HFF-Myc (cell line): ENCODE measurements at places on chromosomes 3 and 15.

GRCh38 chr3:39843440-39843839 is 34.0 kb downstream of the MYRIP start:
- DNase-seq = no peak

- DNase-seq = no peak
Measured at GRCh38 chr3:122247087-122247824, 63.8 kb downstream of the CASR start.

DNA sequence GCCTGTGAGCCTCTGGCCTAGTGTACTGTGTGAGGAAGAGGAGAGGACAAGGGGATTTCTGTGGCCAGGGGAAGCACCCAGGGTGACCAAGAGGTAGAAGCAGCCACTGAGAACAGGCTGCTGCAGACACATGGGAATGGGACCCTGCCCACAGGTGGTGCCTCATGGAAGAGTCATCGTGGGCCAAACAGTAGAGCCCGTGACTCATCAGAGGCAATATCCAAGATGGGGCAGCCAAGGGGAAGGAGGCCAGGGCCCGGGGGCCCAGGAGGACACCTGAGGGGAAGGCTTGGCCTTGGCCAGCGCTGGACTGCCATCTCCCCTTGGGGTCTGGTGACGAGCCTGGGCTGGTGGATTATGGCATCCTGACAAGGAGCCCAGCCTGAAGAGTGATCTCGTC is 275.0 kb upstream of the LYSMD4 start:
- no peak for DNase-seq

DNA sequence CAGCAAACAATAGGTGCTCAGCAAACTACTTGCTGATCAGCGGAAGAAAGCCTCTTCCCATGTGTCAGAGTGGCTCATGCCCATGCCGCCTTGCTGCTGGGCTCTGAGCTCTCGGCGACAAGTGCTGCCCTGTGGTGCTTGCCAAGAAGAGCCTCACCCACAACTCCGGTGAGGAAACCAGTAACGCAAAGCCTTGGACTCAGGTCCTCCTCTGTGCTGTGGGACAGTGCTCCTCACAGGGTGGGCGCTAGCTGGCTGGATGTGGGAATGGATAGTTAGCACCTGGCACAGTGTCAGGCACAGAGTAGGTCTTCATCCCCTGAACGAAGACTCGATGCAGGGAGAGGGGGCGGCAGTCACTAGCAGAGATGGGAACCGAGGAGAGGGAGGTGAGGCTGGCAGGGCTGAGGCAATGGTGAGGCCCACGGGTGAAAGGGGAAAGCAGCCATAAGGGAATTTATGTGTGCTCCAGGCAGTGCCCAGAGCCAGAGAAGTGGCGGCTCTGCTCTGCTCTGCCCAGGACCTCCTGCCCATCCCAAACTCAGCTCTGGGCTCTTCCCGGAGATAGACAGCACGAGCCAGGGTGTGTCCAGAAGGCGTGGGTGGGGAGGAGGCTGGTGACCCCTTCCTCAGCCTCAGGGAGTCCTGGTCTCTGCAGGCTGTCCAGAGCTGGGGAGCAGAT is 55.7 kb downstream of the IQSEC1 start:
- DNase-seq = no peak

DNA sequence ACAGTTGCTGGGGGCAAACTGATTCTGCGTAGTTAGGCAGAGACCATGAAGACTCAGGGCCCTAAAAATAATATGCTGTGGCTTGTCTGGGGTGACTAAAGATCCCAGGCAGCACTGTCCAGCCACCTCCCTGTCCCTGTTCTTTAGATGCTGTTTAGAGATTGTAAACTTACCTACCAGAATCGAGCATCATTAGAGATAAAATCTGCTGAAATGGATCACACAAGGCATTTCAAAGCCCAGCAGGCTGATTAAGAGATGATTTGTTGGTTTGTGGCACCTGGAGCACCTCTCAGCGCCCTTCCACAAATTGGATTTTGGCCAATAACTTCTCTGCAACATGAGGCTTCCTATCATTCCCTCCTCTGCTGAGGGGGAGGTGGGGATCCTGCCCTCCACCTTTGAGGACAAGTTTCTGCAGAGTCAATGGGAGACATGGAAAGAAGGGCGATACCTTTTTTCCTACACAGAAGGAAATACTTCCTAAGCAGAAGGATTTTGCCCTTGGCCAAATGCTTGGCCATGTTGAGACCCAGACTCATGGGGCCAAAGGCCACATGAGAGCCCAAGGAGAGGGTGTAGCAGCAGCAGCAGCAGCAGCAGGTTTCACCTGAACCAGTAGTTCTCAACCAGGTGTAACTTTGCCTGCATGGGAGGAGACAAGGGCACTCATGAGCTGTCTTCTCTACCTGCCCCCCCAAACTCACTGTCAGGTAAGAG is 37.5 kb downstream of the SEMA5B start:
- DNase-seq = no peak

DNA sequence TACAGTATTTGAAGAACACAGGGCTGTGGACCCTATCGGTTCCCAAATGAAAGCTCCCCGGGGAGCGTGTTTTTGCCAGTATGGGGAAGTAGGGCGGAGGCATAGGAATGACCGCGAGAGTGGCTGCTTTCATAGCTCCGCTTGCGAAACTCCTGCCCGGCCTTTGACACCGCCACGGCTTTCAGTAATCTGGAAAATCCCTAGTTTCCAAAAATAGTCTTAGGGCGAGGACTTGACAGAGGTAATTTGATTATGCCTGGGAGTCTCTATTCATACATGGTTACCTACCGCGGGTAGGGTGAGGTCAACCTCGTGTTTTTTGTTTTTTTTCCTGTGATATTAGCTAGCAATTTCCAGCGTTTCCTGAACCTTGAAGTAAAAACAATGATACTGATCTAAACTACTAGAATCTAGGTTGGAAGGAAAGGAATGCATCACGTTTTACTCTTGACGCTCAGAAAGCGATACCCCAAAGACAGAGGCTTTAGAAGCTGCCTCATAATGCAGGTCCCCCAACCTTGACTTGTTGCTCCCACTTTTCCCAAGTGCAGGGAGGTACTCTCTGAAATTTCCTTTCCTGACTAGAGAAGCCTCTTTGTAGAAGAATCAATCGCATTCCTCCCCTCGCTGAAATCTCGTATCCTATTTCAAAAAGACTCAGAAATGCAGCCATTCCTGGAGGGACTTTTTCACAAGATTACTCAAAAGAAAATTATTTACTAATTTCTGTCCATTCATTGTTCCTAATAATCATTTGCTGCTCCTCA is 894 bp upstream of the CCNL1 start:
- peak; percentile 54 for DNase-seq

DNA sequence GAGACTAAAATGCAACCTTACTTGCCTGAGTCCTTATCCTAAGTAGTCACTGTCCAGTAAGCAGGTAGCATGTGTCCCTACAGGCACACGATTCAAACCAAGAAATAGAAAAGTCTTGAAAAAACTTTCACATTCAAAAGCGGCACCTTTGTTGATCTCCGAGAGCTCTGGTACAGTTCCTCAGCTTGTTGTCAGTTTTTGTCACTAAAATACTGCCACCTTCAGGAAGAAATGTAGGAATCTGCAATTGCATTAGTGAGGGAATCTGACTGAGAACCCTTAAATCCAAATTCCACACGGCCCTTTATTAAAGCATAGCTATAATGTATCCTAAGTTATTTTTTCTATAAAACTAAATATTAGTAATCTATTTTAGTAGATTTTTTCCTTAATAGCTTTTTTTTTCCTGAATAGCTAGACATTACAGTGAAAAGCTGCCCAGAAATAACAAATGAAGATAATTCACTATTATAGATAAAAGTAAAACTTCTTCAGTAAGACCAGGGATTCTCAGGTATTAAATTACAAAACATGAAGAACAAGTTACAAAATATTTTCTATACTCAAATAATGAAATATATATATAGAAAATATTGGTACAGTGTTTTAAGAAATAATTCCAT is 44.0 kb downstream of the CCDC54 start:
- DNase-seq = peak; percentile 32

DNA sequence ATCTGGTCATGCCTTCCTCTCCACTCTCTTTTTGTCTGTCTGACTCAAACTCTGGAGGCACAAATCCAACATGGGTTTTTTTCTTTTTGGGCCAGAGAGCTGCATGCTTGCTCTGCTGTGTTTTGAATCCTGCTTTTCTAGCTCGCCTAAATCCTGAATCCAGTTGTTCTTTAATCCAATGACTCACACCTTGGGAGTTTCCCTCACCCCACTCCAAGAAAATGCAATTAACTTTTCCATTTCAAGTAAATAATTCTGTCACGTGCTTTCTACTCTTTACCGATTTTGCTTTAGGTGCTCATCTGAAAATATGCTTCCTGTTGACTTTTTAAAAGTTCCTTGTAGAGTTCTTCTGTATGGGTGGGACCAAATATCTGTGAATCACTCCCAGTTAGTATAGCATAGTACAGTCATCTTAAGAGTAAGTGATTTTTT is 47.6 kb downstream of the SLMAP start:
- DNase-seq = peak; percentile 95

DNA sequence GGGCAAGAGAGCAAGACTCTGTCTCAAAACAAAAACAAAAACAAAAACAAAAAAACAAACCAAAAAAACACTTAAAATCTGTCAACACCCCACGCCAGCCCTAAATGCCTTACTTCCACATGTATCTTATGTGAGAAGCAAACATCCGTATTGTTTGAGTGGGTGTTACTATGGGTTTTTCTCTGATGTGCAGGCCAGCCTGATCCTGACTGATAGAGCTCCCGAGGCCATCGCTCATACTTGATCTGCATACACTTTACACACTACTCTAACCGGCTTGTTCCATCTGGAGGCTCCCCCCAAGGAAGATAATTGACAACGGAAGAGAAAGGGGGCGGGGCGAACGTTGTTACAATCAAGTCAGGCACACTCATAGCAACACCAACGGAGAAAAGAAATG is 237.4 kb downstream of the TBL1XR1 start:
- no peak for DNase-seq

GRCh38 chr3:25678581-25678980 is 13.9 kb upstream of the TOP2B start:
- DNase-seq = no peak

DNA sequence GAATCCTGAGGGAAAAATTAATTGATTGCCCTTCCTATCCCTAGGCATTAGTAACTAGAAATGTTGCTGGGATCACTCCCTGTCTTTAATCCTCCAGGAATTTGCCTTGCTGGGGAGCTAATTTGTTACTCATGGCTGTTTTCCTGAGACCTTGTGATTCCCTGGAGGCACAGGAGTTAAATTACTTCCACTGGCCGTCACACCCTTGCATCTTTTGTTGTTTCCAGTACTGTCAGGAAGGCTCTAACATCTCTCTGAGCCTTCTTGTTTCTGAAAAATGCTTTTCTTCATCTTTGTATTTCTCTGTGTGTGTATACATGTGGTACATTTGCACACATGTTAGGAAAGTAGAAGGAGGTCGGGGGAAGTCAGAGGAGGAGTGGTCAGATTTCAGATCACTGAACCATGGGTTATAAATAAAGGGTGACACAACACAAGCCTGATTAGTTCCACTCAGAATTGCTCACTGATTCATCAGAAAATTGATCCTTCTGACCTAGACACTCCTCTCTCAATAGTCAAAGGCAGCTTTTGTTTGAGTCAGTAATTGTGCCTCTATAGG is 23.5 kb upstream of the LRRFIP2 start:
- DNase-seq = no peak

DNA sequence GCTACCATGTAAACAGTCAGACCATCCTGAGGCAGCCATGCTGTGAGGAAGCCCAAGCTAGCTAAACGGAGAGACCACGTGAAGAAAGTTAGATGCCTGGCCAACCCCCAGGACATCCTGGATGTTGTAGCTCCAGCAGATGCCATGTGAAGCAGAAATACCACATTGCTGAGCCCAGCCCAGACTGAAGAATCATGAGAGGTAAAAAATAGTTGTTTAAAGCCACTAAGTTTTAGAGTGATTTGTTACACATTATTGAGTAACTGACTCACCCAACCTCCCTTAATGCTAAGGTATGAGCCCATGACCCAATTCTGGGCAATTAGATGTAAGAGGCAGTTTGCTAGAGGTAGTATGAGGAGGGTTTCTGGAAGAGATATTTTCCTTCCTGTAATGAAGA is 200.5 kb downstream of the THRB start:
- no peak for DNase-seq

DNA sequence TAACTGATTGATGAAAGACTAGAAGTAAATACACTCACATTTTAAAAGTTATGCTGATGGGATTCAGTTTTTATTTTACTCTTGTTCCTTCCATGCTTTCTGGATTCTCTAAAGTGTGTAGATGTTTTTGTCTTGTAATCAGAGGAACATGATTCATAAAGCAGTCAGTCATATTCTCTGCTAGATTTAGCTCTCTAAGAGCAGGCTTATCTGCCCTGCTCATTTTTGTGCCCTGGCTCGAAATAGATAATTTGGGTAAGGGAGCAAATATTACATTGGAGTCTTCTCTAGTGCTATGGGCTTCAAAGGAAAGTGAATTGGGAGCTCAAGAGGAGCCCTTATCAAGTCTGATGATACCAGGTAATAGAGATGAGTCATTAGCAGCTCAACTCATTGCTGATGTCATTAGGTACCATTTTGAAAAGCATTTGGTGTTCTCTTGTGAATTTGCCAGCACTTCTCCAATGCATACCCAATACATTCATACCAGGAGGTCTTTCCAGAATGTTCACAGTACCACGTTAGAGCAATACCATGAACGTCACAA is 27.7 kb downstream of the SACM1L start:
- no peak for DNase-seq

DNA sequence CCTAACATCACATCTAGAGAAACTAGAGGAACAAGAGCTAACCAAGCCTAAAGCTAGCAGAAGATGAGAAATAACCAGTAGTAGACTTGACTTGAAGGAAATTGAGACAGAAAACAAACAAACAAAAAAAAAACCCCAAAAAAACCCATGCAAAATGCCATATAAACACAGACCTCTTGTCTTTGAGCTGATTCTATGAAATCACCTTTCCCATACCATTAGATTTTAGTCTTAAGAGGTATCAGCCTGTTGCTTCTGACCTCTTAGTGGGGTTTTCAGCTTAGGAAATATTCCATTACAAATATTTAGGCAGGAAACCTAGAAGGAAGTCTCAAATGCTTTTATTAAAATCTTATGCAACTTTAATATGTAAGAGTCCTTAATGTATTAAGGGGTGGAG is 23.9 kb upstream of the ST3GAL6 start:
- no peak for DNase-seq
